ENCODE measurements at places on chromosomes 5 and 9. TPM values are rescaled to one million over a fixed set of nuclear protein-coding genes. Genes with fewer than 3 reads are reported as not detected.

GRCh38 chr5:67301285-67301903 is 104.8 kb upstream of the CD180 start:
- no peaks in the 10 kb centered on the region for H3K36me3 ChIP-seq
- no peaks in the 10 kb centered on the region for H3K27me3 ChIP-seq
- DNase-seq: no peak
- no peak overlapping the region for H3K27ac ChIP-seq
- H3K4me1 ChIP-seq: no peaks in the 10 kb centered on the region

DNA sequence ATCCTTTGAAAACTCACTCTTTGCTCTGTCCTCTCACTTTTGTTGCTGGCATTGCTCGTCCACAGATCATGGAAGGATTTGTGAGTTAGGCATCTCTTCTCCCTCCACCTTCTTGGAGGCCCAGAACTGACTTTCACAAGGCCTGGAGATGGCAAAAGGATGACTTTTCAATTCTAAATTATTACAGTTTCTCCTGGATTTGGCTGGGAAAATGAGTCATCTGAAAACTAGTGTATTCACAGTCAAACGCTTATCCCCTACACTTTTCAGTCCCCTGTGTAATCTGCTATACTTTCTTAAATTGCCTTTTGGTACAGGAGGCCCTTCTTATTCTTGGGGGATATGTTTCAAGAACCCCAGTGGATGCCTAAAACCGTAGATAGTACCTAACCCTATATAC is 35.6 kb downstream of the ADRA1B start:
- no peaks in the 10 kb centered on the region for H3K36me3 ChIP-seq
- no peak overlapping the region for H3K4me3 ChIP-seq
- DNase-seq: no peak
- H3K27me3 ChIP-seq: no peaks in the 10 kb centered on the region
- H3K27ac ChIP-seq: no peak overlapping the region
- H3K4me1 ChIP-seq: no peaks in the 10 kb centered on the region

LCN1 gene
- not detected for total RNA-seq

DNA sequence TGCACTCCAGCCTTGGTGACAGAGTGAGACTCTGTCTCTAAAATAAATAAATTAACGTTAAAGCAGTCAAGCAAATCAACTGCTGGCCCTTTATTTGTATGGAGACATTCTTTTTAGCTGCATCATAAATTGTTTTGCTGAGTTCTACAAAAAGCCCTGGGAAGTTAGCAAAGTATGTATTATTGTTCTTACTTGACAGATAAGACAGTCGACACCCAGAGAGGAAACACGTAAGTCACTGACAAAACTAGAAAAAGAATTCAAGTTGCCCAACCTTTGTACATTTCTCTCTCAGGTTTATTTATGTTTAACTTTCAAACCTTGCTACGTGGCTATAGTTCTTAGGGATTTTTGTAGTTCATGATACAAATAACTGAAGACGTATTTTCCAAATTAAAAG is 40.4 kb upstream of the MACIR start:
- no peaks in the 10 kb centered on the region for H3K27me3 ChIP-seq
- no peak for DNase-seq
- H3K27ac ChIP-seq: no peak overlapping the region
- H3K4me3 ChIP-seq: no peak overlapping the region
- no peaks in the 10 kb centered on the region for H3K4me1 ChIP-seq

GRCh38 chr9:12934545-12935272 is 159.9 kb downstream of the LURAP1L start:
- no peak for DNase-seq
- no peaks in the 10 kb centered on the region for H3K4me1 ChIP-seq
- H3K27ac ChIP-seq: no peak overlapping the region
- no peaks in the 10 kb centered on the region for H3K27me3 ChIP-seq
- H3K36me3 ChIP-seq: no peaks in the 10 kb centered on the region

- no peaks in the 10 kb centered on the region for H3K27me3 ChIP-seq
- no peaks in the 10 kb centered on the region for H3K36me3 ChIP-seq
- no peaks in the 10 kb centered on the region for H3K4me1 ChIP-seq
- H3K27ac ChIP-seq: no peak overlapping the region
- H3K4me3 ChIP-seq: no peak overlapping the region
- no peak for DNase-seq
Observed at GRCh38 chr5:144328494-144328893, 157.8 kb downstream of the KCTD16 start.

CDH18 gene
- not detected for total RNA-seq

GRCh38 chr5:60382716-60383115 is 317.2 kb downstream of the DEPDC1B start:
- no peak for DNase-seq
- no peak overlapping the region for H3K4me3 ChIP-seq
- no peaks in the 10 kb centered on the region for H3K36me3 ChIP-seq
- no peak overlapping the region for H3K27ac ChIP-seq
- no peaks in the 10 kb centered on the region for H3K4me1 ChIP-seq

- H3K27me3 ChIP-seq: peaks cover 5% of the 10 kb centered on the region
- H3K4me1 ChIP-seq: peaks cover 51% of the 10 kb centered on the region
- H3K36me3 ChIP-seq: no peaks in the 10 kb centered on the region
Observed at GRCh38 chr5:76715736-76716455, at the start of gene F2R. F2R (plus strand) TSS chr5:76716126; CDS start chr5:76716308, 182 bp downstream.

GRCh38 chr5:74787424-74787823 is 20.4 kb downstream of the NSA2 start:
- H3K27ac ChIP-seq: no peak overlapping the region
- H3K27me3 ChIP-seq: no peaks in the 10 kb centered on the region
- peaks cover 3% of the 10 kb centered on the region for H3K36me3 ChIP-seq
- no peak overlapping the region for H3K4me3 ChIP-seq

- H3K4me3 ChIP-seq: no peak overlapping the region
- H3K36me3 ChIP-seq: no peaks in the 10 kb centered on the region
- no peak overlapping the region for H3K27ac ChIP-seq
- H3K27me3 ChIP-seq: no peaks in the 10 kb centered on the region
- H3K4me1 ChIP-seq: peaks cover 23% of the 10 kb centered on the region
Observed at GRCh38 chr5:135446206-135446605, 942 bp downstream of the DCANP1 start.

FAM13B gene
- 67.4 TPM for total RNA-seq

NRARP gene
- total RNA-seq: 0.88 TPM
